ENCODE measurements at places on chromosomes 2 and 18. TPM values are rescaled to one million over a fixed set of nuclear protein-coding genes. Genes with fewer than 3 reads are reported as not detected.

Gene XIRP2
- 277 TPM for total RNA-seq

Gene KLHL14
- 1.3 TPM for total RNA-seq

Gene LINC00305
- total RNA-seq = not detected

Gene ADD2
- total RNA-seq = 2.8 TPM

GRCh38 chr18:51649796-51650195 is 452.3 kb upstream of the MEX3C start:
- no peak for DNase-seq

DNA sequence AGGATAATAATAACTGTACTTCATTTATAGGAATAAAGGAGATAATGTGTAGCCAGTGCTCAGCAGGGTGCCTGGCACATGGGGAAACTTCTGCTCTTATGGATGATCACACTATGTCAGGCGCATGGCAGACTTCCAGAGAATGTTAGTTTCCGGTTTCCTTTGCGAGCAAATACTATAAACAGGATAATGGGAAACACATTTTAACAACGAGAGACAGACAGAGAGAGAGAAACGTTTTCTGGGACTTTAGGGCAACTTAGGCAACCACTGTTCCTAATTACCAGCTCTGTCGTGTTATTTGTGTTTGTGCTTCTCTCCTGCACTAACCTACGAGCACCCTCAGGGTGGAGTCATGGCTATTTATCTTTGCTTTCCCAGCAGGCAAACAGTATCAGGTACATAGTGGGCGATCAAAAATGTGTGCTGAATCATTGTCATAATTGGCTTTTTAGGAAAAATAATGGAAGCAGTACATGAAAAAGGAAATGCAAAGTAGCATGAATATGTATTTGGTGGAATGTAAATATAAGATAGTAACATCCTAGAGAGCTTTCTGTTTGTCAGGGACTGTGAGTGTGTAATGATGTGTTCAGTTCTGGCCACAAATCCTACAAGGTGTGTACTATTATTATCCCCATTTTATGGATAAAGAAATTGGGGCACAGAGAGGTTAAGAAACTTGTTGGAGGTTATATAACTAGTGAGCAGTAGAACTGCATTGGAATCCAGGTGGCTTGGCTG is 36.8 kb upstream of the IGFBP2 start:
- DNase-seq = peak; percentile 80

DNA sequence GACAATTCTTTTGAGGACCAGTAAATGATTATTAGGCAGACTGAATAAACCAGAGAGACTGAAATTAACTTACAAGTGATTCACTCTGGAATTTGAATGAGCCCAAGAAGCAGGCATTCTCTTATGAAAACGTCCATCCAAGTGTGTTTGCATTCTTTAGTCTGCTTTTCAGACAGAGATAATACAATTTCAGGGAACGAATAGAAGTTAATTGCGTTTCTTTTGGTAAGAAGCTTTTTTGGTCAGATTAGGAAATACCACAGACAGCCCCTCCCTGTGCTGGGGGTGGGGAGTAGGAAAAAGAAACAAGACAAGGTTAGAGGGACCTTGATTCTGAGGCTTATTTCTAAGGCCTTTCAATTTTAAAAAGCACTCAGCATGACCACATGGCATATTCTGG is 874.4 kb downstream of the SUCLG1 start:
- no peak for DNase-seq

DNA sequence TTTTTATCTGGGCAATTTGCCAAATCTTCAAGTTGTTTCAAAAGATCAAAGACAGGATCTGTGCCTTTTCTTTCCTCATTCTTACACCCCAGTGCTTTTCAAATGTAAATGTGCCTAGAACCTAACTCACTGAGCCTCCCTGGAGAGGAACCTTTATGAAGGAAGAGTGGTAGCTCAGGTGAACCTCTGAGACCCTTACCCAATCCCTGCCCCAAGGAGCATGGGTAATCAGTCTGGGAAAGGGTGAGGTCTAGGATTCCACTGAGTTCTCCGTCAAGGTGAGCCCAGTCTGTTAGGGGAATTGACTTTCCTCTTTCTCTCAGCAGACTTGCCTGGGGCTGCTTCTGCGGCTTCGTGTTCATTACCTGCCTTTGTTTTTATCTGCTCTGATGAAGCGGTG is 88.1 kb upstream of the MAP4K4 start:
- no peak for DNase-seq

DNA sequence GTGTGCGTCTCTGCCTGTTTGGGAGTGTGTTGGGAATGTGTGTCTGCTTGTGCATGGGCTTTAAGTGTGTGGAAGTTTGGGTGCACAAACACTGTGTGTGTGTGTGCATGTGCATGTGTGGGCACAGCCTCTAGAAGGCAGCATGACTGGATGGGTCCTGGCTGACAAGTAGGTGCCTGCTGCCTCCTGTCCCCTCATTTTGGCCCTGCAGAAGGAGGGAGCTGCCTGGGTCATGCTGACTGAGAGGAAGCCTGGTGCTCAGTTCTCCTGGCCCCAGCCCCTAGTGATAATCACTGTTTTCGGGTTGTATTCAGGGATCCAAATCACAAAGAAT is 34.1 kb downstream of the GLI2 start:
- DNase-seq = no peak

DNA sequence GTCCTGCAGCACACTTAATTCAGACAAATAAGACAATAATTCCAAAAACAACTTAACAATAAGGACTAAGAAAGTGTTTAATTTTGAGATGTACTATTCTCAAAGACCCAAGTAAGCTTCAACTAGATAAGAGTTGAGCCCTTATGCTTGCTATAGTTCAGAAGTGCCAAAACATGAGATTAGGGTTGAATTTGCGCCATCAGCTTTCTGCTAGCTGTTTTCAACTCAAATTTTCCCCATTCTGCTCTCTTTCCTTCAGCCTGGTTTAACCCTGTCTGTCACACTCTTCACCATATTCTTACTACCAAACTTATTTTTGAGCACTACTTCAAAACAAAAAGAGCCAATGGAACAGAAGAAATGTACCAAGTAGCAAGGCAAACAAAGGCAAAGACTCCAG is 4.1 kb downstream of the NFE2L2 start:
- DNase-seq = no peak

DNA sequence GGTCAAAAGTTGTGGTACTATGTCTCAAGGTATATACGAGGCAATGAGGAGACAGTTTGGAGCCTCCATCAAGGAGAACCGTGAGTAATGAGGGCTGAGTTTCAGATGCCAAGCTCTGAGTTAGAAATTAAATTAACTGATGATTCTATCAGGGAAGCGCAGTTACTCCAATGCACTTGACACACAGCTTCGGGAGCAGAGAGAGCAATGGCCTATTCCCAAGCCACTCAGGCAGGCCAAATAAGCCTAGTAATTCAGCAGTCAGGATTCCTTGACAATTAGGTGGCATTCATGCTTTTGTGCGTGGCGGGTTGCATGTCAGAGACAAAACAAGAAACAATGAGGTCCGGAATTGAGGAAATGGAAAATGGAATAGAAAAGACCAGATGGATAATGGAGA is 123.2 kb downstream of the MMADHC start:
- DNase-seq = no peak

DNA sequence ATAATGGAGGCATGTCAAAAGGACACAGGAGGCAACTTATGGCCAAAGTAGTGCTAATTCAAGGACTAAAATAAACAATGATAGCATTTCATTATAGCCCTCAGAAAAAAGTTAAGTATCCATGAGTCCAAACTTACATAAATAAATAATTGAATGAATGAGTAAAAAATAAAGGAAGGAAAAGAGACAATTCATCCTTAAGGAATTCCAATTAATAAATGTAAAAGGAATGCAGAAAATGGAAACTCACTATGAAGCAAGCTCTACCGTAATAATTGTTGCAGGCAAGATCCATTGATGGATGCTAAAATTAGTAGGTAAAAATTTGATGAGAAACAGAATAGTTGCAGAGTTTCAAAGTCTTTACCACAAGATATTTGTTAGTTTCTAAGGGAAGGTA is 88.2 kb upstream of the RAPGEF4 start:
- DNase-seq = no peak

- no peak for DNase-seq
These were observed 24.3 kb downstream of the ADD2 start for GRCh38 chr2:70743677-70744076.

DNA sequence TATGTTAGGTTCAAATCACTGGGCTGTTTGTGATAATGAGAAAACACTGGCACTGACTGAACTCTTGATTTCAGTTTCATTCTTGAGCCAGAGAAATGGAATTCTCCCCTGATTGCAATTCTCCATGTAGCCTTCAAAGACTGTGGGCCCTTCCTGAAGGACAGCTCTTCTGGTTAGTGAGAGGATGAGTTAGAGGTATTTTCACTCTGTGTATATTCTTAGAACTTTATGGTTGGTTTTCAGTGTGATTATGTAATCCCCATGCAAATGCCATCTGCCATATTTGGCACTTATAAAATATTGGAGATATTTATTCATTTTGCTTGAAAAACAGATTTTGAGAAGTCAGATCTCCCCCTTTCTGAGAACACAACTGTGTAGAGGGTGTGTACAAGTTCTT is 323.7 kb downstream of the SLC4A3 start:
- DNase-seq = peak; percentile 25

- DNase-seq = peak; percentile 91
These were observed 37.4 kb downstream of the ACTR2 start for GRCh38 chr2:65264821-65265670.

DNA sequence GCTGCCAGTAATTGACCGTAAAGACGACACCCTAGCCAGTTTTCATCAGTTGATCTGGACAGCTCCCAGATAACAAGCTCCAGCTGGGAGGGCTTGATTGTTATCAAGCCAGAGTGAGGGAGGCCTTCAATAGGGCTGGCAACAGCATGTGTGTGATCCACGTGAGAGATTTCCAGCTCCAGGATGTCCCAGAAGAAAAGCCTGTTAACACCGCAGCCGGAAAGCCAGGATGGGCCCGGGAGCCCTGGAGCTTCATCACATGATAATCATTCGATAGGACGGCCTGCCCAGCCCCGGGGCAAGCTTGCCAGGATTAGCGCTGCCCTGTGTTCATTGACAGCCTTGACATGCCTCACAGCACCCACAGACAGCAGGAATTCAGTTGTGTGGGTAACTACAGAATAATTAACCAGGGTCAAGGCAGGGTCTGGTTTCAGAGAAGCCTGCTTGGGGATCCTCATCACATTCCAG is 182.5 kb downstream of the C1D start:
- DNase-seq = no peak

- DNase-seq = no peak
These were observed 72.5 kb downstream of the RBM43 start for GRCh38 chr2:151189125-151189524.

Measured in tongue (tissue), 3 donors.